ENCODE measurements at places on chromosomes 5 and 9. TPM values are rescaled to one million over a fixed set of nuclear protein-coding genes. Genes with fewer than 3 reads are reported as not detected.

DNA sequence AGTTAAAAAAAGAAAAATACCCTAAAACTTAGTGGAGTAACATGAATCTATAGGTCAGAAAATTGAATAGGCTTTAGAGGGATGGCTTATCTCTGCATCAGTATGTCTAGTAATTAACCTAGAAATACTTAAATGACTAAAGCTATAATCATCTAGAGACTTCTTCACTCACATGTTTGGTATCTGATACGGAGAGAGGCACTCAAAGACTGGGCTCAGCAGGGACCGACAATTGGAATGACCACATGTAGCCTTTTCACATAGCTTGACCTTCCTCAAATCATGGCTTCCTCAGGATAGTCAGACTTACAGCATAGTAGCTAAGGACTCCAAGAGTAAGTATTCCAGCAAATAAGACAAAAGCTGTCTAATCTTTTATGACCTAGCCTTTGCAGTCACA, 105.3 kb upstream of the RORB start:
- DNase-seq = no peak

- no peak for DNase-seq
Observed at GRCh38 chr5:160001457-160001856, 7.5 kb upstream of the TTC1 start.

DNA sequence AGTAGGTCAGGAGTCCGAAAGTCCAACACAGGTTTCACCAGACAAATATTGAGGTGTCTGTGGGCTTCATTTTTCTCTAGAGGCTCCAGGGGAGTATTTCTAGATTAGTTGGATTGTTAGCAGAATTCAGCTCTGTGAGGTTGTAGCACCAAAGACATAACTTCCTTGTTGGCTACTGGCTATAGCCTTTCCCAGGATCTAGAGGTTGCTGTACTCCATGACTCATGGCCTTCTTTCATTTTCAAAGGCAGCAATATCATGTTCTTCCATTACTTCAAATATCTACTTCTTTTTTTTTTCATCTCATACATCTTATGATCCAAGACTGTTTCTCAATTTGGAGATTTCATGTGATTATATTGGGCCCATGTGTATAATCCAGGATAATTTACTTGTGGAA, 404.0 kb upstream of the FAM174A start:
- DNase-seq = no peak

DNA sequence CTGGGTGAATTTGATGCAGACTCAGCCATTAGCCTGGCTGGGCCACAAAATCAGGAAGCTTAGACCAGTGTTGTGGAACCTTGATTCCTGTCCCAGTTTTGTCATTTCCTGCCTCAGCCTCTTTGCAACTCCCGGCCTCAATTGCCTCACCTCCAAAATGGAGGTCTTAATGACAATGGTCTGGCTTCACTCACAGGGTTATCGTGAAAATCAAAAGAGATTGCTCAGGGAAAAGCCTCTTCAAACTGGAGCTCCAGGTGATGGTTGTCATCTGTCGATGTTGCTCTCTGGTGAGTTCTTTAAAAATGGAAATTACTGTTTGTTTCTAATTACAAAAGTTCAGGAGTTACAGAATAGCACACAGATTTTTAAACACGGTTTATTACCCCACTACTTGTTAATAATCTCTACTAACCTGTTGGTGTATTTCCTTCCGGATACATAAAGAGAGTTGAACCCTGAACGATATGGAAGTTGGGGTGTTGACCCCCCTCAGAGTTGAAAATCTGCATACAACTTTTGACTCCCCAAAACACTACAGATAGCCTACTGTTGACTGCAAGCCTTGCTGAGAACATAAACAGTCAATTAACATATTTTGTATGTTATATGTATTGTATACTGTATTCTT, 109.9 kb upstream of the CPEB4 start:
- DNase-seq = no peak

DNA sequence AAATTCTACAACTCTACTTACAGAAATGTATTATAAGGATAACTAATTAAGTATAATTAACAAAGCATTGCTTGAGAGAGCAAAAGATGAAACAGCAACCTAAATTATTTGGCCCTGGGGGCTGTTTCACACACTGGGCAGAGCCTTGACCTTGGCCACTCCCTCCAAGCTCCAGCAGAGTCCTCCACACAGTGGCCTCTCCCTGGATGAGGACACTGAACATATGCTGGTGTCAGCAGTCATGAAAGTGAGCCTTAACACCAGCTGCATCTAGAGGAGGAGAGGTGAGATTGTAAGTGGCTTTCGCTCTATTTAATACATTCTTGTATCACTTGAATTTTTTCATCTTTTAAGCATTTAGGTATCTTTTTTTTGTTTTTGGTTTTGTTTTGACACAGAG, 23.3 kb upstream of the ZDHHC12 start:
- no peak for DNase-seq

- no peak for DNase-seq
Observed at GRCh38 chr5:116507051-116507537, 67.5 kb downstream of the SEMA6A start.

DNA sequence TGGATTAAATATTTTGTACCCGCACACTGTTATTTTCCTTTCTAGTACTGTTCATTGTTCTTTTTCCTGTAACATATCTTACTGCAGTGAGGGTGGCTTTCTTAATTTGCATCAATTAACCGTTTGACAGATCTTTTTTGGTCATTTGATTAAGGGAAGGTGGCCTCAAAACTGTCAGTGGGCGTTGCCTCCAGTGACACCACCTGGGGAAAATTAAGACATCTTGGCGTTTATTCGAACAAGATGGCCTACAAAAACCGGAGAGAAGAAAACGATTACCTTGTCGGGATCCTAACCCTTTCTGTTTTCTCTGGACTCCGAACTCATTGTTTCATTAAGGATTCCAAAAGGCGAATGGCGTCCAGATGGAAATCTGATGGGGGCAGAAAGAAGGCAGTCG, 2.0 kb downstream of the BASP1 start:
- no peak for DNase-seq

GRCh38 chr9:97332993-97333392, 25.5 kb downstream of the CCDC180 start:
- DNase-seq = no peak

DNA sequence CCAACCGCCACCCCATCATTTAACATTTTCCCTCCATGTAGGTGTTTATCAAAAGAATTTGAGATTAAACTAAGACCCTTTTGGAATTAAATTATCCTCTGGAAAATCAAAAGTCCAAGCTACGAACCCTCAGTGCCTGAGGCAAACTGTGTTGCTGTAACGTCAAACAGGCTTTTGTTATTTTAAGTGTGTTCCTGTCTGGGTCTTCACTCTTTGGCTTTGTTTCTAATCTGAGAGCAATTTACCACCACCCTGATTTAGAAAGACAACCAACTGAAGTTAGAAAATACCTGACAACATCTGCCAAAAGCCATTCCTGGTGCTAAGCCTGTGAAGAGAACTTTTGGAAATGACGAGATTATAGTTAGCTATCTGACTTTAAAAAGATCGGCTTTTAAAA, 199.9 kb downstream of the DIRAS2 start:
- no peak for DNase-seq

GRCh38 chr5:142242272-142242671, 82.5 kb downstream of the SPRY4 start:
- DNase-seq = no peak

GRCh38 chr9:35658137-35658967, at the start of gene CCDC107:
CCDC107 (plus strand) TSS chr9:35658292; CDS start chr9:35658380, 88 bp downstream.
- peak; percentile 92 for DNase-seq

DNA sequence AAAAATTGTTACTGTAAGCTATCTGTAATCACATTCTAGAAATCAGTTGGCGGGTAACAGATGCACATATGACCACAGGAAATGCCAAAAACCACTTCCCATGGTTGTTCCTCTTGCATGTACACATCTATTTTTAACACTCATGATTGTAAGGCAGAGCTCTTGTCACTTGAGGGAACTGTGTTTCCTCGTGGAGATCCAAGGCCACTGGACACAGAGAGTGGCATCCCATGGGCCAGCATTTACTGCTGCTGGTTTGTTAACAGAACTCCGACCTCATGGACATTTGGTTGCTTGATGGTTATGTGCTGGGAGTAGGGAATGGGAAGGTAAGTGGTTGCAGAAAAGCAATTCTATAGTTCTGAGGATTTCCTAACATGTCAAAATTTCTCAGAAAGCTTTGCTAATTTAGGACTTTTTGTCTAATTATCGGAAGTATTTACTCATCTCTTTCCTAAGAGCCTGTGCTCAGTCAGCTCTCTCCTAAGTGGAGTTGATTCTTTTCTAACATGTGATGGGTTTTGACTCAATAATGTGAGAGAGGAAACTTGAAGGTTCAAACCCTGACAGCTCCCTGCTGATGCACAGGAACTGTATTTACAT, 202.0 kb upstream of the NR3C1 start:
- no peak for DNase-seq

DNA sequence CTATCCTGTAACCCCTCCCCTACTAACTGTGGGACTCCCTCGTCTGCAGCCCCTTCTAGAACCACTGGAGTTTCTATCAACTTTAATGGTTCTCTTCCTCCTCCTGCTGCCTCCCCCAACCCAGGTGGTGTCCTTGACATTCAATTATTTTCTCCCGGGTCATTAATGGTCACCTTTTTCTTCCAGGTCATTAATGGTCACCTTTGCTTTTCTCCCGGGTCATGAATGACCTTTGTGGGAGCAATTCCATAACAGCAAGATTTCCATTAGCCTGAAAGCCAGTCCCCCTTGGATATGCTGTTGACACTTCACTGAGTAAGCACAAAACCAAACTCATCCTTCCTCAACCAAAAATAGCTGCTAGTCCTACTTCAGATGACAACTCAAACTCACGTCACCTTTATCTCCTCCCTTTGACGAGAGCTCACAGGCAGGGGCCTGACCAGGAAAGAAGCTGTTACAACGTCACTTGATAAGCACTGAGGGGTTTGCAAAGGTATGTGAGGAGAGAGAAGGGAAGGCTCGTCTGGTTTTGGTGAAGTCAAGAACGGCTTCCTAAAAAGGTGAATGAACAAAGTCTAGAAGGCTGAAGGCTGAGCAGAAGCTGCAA, 10.9 kb downstream of the CCDC127 start:
- DNase-seq = no peak

DNA sequence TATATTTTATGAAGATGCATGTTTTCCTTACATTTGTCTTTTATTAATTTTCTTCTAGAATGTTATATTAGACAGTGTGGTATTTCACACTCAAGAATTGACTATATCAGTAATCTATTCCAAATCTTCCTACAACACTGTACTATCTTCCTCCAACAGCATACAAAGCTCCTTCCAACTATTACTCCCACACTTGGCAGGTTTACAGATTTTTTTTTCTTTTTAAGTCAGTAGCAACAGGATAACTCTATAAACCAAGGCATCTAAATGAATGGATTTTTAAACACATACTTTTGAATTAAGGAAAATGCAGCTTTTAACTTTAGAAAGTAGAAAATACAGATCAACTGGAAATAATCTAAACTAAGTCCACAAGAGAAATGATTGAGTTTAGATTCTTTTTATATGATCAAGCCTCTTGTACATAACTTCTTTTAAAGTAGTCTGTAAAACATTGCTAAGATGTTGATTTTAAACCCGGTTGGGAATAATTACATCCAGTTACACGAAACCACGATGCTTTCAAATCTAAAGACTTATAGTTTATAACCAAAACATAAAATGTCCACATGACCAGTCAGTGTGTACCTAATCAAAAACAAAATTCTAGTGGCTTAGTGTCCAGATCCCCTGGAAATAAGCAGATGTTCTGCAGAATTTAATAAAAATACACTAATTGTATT, 281.6 kb downstream of the ADAMTS6 start:
- peak; percentile 10 for DNase-seq

- DNase-seq = no peak
Observed at GRCh38 chr9:19416143-19416542, 7.3 kb downstream of the ACER2 start.

DNA sequence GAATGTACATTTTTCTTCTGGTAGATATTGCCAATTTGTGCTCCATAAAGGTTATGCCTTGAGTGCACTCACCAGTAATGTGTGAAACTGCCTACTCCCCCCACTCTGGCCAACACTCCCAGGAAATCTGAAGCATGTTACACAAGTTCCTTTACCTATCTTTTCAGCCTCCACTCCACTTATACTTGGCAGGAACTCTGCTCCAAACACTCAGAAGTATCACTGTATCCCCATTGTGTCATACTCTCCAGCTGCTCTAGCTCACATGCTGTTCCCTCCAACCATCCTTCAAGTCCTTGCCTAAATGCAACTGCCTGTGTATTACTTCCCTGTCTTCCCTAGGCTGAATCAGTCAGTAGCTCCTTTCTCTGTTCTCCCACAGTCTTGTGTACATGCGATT, 28.3 kb downstream of the POU4F3 start:
- no peak for DNase-seq

GRCh38 chr5:143322176-143322575, 81.3 kb downstream of the NR3C1 start:
- no peak for DNase-seq

DNA sequence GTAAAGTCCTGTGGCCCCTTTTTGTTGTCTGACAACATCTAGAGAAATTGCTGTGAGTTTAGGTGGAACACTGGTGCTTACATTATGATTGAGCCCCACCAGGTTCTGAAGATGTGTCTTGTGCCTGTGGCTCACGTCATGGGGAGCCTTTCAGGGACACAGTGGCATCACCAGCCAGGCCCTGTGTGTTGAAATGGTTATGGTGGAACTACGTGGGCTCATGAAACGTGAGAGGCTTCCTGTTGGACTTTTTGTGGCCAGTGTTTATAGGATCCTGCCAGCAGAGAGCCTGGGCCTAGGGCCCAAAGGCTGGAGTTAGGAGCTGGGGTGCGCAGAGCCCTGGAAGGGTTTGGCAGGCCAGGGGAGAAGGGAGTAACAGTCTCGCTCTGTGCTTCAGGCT, 46.8 kb downstream of the TENT4A start:
- no peak for DNase-seq

- no peak for DNase-seq
Observed at GRCh38 chr5:54362434-54362833, 52.1 kb upstream of the ARL15 start.

DNA sequence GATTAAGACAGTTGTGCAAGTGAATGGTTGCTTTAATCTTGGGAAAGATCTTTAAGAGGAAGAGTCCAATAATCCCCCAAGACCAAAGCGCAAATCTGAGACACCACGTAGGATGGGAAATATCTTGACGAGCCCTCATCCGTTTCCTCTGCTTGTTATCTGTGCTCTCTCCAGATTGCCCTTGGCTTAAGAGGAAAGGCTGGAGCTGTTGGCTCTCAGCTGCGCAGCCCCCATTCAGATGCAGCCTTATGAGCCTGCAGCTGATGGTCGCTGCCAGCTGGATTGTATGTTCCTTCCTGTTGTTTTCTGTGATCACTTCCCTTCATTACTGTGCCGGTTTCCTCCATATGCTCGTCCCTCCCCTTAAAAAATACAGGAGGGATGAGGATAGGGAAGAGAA, 47.7 kb downstream of the PWWP2A start:
- DNase-seq = peak; percentile 54

Gene PCDHA7
- 1.1 TPM for total RNA-seq

Gene FOXD4L4
- 0.31 TPM for total RNA-seq

Gene RASEF
- 11.9 TPM for total RNA-seq

Gene GTF2H2
- 34.3 TPM for total RNA-seq

Gene NEUROG1
- not detected for total RNA-seq

Gene HTR4
- 0.22 TPM for total RNA-seq

Gene ANXA2R
- total RNA-seq = 4.6 TPM

Gene ECPAS
- 83.7 TPM for total RNA-seq
